NCI-H1092 treated with DMSO at 0.1 percent for 48 hours (cell line): ENCODE measurements at places on chromosomes 3 and 15.

DNA sequence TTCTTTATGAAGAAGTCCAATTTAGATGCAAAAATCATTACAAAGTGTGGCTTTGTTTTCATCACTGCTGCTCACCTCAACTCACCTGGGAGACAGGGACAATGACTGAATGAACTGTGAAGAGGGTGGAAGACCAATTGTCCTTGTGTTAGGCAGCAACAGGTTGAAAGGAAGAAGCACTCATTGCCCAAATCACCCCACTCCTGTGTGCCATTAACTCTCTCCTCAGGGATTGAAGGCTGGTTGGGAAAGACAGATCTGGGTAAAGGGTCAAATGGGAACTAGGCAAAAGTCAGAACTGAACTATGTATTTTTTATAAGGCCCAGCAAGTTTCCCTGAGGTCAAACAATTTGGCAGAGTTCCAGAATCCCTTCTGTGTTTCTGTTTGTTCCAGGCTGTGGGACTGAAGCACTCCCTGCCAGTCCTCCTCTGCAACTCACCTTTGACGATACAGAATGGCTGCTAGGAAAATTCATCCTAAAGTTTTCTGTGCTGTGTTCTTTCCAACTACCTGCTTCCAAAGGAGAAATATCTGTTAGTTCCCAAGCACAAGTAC lies 68.6 kb upstream of the CCDC39 start:
- DNase-seq = peak; percentile 71

- DNase-seq = no peak
Observed at GRCh38 chr3:48402281-48402732, 27.6 kb downstream of the PLXNB1 start.

DNA sequence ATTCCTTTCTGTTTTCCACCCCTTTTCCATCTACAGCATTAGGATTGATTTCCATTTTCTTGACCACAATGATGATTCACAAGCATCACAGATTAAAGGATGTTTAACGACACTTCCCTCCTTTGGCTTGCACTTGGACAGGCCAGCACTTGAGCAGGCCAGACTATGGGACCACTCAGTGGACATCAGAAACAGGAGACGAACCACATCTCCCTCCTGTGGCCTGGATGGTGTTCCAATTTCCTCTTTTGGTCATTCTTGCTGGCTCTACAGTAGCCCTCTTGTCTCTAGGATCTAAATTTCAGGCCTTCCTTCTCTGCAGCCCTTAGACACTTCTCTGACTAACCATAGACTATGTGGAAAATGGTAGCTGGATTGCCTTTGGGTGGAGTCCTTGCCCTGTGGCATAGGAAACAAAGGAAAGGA lies 78.8 kb upstream of the BOC start:
- no peak for DNase-seq

- DNase-seq = no peak
Observed at GRCh38 chr3:139327861-139328260, 16.0 kb upstream of the MRPS22 start.

- DNase-seq = no peak
Observed at GRCh38 chr15:45225506-45226273, 26.3 kb upstream of the SLC28A2 start.

GRCh38 chr15:44427756-44428724 lies 611 bp downstream of the CTDSPL2 start:
- peak; percentile 81 for DNase-seq

DNA sequence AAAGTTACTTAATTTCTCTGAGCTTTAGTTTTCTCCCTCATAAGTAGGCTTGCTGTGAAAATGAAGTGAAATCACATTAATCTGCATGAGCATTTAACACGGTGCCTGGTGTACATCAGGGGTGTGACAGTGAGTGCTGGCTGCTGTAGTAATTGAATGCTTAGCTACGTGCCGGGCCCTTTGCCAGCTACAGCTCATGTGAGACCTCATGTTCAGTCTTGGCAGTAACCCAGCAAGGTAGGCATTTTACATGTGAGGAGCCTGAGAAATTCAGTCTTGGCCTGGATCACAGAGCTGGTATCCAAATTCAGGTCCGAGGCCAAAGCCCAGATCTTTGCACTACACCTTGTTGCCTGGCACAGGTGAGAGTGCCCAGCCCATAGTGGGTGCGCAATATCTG lies 9.1 kb downstream of the GHRL start:
- DNase-seq = peak; percentile 48

DNA sequence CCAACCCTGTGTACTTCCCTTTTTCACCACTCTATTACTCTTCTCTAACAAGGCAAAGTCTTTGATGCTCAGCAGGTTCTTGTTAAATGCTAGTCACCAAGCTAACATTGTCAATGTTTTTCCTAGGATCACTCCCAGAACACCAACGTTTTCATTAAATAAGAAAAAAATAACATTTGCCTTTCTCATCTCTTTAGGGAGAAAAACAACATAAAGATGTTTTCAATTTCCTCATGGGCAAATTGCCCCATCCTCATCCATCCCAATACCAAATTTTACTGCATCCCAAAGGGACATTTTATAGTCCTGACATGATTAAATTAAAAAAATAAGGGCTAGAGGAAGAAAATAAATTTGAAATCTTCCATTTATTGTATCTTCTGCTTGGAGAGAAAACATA lies 106.5 kb downstream of the SUCNR1 start:
- no peak for DNase-seq

DNA sequence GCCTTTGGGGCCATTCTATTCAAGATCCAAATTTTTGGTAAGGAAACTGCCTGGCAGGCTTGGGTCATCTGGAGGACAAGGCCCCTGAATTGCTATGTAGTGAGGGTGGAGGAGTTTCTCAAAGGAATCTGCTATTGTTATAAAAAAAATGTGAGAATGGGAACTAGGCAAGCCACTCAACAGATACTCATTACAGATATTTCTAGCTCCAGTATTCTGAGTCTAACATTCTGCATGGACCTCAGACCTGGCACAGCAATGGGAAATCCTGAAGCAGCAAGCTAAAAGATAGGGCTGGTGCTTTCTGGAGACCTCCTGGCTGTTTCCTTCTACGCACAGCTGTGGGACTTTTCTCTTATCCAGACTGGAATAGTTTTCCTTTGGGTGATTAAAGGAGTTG lies 430.7 kb upstream of the RBMS3 start:
- no peak for DNase-seq

DNA sequence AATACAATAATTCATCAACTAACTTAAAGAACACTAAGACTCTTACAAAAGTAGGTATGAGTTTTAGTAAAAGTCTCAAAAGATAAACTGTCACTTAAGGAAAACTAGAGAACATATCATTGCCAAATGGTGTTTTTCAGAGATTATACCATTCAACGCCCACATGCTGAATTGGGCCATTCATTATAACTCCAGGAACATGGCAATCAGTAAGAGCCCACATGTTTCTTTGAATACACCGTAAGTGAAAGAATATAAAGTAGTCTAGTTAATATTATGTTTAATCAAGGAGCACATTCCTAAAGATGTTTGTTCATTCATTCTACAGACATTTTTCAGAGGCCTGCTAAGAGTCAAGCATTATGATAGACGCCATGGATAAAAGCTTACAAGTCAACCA lies 22.9 kb downstream of the B3GNT5 start:
- no peak for DNase-seq

- DNase-seq = no peak
Observed at GRCh38 chr3:171213178-171213577, 186.7 kb upstream of the SLC2A2 start.

DNA sequence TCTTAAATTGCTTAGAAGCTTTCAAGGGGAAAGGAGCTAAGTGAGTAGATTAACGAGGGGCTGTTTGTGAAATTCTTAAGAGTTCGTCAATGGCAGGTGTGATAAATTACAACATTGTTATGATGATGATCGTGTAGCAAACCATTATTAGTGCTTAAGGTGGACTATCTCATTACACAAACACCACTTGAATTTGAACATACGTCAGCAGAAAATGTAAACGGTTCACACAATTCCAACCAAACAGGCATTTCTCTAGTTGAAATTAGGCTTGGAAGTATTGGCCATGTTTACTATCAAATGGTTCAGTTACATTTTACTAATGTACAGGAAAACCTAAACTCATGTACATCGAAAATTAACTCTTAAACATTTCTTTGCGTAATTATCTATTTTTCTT lies 102.8 kb downstream of the PYDC2 start:
- no peak for DNase-seq

- DNase-seq = no peak
Observed at GRCh38 chr3:70426071-70426470, 113.6 kb upstream of the MDFIC2 start.

- DNase-seq = no peak
Observed at GRCh38 chr3:183144363-183144762, 18.2 kb downstream of the LAMP3 start.

- no peak for DNase-seq
Observed at GRCh38 chr3:149908424-149908957, 62.2 kb downstream of the PFN2 start.

- no peak for DNase-seq
Observed at GRCh38 chr3:178075344-178075743, 460.9 kb upstream of the KCNMB2 start.

GRCh38 chr3:177345973-177346503 lies 148.8 kb upstream of the TBL1XR1 start:
- DNase-seq = no peak

DNA sequence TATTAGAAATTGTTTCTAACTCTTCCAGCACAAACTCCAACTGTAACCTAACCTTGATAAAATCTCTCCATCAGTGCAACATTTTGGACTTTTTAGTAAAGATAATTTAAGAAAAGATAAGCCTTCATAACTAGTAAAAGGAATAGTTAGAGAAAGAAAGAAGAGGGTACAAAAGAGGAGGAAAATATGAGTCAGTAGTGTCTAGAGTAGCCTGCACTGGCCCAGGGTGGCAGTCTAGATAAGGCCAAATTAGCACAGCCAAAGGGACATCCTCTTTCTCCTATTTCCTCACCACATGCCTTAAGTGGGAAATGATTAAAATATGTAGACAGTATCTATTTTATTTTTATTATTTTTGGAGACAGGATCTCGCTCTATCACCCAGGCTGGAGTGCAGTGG lies 3.7 kb downstream of the PROS1 start:
- DNase-seq = no peak

- DNase-seq = no peak
Observed at GRCh38 chr15:85591622-85592021, 203.1 kb downstream of the KLHL25 start.

GRCh38 chr3:117161816-117162215 lies 452.2 kb downstream of the TUSC7 start:
- DNase-seq = no peak

DNA sequence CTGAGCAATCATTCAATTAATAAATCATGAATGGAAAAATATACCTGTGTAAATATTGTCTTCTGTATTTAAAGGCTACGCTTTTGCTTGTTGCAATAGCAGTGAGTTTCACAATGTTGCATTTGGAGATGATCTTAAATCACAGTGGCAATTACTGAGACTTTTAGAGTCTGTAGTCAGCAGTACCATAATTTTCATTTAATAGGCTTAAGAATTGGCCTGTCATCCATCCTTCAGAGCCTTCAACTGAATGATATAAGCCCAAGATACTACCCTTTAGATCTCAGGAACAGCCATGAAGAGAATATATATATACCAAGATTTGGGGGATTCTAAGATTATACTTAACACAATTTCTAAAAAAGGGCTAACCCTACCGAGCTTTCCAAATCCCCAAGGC lies 458.1 kb downstream of the GBE1 start:
- DNase-seq = no peak

GRCh38 chr3:188518416-188518815 lies 364.5 kb downstream of the LPP start:
- no peak for DNase-seq

GRCh38 chr15:70088455-70088854 lies 9.3 kb downstream of the TLE3 start:
- peak; percentile 86 for DNase-seq

DNA sequence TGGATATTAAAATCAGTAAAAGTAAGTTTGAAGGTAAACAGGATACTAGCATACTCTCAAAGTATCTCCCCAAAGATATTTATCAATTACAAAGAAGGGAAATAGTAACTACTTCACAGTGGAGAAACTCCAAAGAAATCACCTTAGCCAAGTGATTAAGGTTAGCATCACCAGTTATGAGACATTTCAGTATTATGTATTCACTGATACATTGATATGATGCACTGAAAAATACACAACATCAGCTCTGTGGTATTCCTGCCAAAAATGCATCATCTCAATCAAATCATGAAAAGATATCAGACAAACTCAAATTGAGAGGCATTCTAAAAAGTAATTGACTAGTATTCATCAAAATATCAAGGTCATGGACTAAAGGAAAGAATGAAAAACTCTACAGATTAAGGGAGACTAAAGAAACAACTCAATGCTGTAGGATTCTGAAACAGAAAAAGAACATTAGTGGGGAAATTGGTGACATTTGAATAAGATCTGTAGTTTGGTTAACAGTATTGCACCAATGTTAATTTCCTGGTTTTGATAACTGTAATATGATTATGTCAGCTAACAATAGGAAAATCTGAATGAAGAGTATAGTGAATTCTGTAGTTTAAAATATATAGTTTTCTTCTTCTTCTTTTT lies 215.4 kb downstream of the UACA start:
- no peak for DNase-seq

GRCh38 chr3:88105325-88105724 lies 44.4 kb upstream of the C3orf38 start:
- DNase-seq = no peak

DNA sequence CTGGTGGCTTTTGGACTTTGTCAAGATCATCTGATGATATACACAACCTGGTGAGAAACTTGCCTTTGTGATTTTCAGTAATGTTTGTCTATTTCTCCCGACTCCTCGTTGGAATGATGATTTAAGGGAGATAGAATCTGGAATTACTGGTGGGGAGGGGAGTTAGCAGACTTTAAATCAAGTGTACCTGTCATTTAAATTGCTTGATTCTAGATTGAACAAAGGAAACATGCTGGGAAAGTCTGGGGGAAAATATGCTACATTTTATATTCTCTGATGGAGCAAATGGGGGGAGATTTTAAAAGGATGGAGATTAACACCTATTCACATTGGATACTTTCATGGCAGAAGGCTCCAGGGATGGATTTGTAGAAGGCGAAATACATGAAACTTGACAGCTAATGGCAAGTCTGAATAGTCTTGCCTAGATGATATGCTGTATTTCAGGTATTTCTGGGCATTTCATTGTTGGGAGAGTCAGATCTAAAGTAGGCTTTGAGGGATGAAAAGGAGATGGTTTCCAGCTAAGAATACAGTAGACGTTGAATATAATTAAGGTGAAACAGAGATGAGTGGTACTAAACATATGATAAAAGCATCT lies 189.1 kb upstream of the PDZRN3 start:
- DNase-seq = no peak

- DNase-seq = peak; percentile 32
Observed at GRCh38 chr3:10008588-10009344, 17.5 kb upstream of the FANCD2 start.
